Uterus (tissue), 4 donors: ENCODE measurements at places on chromosomes 1 and 21. TPM values are rescaled to one million over a fixed set of nuclear protein-coding genes. Genes with fewer than 3 reads are reported as not detected.

DNA sequence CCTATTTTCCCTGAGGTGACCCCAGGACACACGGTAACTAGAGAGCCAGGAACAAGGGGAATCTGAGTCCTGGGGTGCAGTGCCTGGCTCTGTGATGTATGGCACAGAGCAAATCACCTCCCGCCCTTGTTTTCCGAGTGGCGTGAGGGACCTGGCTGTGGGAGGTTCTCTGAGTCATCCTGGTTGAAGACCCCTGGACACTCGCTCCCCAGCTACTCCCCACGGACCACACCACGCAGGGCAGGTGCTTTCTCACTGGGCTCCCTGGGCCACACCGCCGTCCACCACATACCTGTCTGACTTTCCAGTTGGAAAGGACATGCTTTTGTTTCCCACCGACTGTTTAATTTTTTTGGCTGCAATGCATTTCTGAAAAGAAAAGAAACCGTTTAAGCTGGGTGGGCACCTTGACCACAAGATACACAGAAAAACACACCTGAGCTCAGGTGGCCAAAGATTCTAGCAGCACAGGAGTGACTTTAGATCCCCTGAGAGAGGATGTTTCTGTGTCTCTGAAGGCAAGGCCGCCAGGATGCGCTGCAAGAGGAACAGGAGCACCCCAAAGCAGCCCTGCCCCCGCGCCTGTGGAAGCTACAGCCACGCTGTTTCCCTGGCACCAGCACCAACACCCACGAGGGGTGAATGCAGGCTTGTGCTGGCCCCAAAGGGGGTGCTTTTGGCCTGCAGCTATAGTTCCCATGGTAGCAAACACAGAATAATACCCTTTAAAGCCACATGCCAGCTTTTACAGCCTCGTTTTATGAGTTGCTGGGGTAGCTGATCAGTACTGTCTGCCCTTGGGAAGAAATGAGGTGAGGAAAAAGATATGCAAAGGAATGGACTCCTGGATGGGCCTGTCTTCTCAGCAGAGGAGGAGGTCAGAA lies 8.1 kb upstream of the SRM start:
- no peak for DNase-seq

GRCh38 chr1:112247036-112247597 lies 148.9 kb upstream of the CTTNBP2NL start:
- DNase-seq, result no peak

DNA sequence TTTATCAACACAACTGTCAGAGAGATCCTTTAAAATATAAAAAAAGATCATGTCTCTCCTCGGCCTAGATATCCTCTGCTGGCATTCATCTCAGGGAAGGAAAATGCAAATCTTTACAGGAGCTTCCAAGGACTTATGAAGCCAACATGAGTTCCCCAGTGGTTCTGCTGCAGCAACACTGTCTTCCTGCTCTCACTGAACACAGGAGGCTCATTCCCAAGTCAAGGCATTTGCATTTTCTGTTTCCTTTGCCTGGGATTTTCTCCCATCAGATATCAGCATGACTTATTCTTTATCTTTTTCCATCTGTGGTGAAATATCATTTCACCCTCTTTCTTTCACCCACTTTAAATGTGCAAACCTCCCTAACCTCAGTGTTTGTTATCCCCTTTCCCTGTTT lies 513.8 kb upstream of the ZP4 start:
- DNase-seq, result no peak

DNA sequence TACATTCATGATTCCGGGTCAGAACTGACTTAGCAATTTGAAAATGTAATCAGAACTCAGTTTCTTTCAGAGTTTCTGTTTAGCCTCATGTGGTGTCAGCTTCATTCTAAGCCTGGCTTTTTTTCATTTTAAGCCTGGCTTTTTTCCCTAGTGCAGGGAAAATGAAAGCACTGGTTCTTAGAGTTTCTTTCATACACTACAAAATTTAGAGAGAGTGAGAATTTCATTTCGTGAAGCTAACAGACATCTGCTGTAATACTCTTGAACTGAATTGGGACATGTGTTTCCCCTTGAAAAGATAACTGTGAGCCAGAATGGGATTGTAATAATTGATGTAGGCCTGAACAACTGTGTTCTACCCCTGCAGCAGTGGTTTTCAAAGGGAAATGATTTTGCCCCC lies 95.3 kb upstream of the KIAA0040 start:
- no peak for DNase-seq

GRCh38 chr1:109539676-109540075 lies at the start of gene GPR61:
Gene GPR61, plus strand, starts transcription at chr1:109539872. Its CDS starts 3,151 bp downstream, at chr1:109543023.
- DNase-seq, result no peak

DNA sequence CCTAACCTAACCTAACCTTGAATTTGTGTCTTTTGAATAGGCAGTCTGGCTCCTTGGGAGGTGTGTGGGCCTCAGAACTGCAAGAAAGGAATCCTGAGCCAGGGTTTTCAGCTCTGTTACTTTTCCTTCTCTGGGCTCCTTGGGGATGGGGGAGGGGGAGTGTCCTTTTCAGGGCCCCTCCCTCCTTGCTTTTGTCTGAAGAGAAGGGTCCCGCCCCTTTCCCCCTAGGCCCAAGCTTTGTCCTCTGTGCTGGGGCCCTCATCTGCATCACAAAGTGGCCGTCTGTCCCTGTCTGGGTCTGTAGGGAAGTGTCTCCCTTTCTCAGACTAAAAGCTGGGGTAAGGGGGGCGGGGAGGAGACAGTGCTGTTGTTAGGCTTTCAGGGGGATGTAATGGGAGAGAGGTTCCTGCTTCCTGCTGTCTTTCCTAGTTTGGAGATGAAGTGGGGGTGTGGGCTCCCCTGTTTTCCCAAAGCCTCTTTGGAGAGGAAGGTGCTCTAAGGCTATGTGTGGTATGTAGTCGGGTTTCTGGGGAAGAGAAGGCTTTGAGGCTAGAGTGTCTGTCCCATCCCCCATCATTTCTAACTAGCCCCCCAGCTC lies 3.1 kb downstream of the AGO1 start:
- no peak for DNase-seq

- DNase-seq, result no peak
Measured at GRCh38 chr1:53600561-53600960, 138.4 kb downstream of the GLIS1 start.

The FCGR1A gene
- 1.6 TPM for total RNA-seq

The DNALI1 gene
- total RNA-seq, result 5.0 TPM

- DNase-seq, result no peak
Measured at GRCh38 chr1:6034750-6035096, 11.0 kb upstream of the KCNAB2 start.

- DNase-seq, result no peak
Measured at GRCh38 chr1:179241530-179242097, 12.1 kb upstream of the ABL2 start.

GRCh38 chr1:58848818-58849411 lies 65.1 kb upstream of the JUN start:
- peak; percentile 74 for DNase-seq

The GRIK1 gene
- total RNA-seq, result 4.1 TPM

DNA sequence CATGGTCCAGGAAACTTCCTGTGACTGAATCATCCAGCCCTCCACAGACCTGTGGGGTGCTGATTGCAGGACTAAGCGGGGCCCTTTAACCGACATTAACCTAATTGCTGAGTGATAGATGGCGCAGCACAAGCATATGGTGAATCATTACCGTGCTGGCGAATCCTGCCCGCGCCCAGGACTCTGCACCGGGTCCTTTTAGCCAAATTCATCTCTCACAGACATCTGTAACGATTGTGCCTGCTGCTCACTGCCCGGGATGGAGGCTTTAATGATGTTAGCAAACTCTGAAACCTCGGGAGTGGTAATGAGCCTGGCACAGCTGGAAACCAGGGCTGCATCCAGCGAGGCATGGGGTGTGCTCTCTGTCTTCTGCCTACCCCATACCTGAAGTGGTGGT lies 147.3 kb upstream of the CD34 start:
- DNase-seq, result no peak

- DNase-seq, result no peak
Measured at GRCh38 chr1:177567393-177567792, 396.6 kb downstream of the BRINP2 start.

DNA sequence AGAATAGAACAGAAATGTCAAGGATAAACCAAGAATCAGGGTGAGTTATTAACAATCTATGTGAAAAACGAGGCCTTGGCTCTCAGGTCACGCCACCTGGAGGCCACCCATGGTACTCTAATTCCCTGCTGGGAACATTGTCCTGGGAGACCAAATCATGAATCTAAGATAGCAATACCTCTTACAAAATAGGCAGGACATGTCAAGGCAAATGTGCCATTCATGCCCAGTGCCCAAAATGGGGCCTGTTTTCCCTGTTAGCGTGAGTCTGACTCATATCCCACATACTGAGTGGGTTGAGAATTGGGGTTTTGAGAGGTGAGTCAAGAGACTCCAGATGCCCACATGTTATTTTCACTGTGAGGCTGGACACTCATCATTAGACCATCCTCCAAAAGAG lies 380.8 kb downstream of the HHIPL2 start:
- no peak for DNase-seq

The AMPD1 gene
- not detected for total RNA-seq

GRCh38 chr21:34047835-34048234 lies 25.5 kb upstream of the MRPS6 start:
- no peak for DNase-seq

The S100B gene
- total RNA-seq, result not detected

GRCh38 chr1:102466487-102466886 lies 469.8 kb upstream of the OLFM3 start:
- no peak for DNase-seq

GRCh38 chr21:46613391-46613790 lies 8.5 kb upstream of the S100B start:
- no peak for DNase-seq

- no peak for DNase-seq
Measured at GRCh38 chr21:45326891-45327440, 39.3 kb upstream of the POFUT2 start.

GRCh38 chr21:38898422-38899096 lies 92.8 kb downstream of the ETS2 start:
- DNase-seq, result no peak

GRCh38 chr1:230384380-230385157 lies 41.6 kb downstream of the PGBD5 start:
- DNase-seq, result no peak

DNA sequence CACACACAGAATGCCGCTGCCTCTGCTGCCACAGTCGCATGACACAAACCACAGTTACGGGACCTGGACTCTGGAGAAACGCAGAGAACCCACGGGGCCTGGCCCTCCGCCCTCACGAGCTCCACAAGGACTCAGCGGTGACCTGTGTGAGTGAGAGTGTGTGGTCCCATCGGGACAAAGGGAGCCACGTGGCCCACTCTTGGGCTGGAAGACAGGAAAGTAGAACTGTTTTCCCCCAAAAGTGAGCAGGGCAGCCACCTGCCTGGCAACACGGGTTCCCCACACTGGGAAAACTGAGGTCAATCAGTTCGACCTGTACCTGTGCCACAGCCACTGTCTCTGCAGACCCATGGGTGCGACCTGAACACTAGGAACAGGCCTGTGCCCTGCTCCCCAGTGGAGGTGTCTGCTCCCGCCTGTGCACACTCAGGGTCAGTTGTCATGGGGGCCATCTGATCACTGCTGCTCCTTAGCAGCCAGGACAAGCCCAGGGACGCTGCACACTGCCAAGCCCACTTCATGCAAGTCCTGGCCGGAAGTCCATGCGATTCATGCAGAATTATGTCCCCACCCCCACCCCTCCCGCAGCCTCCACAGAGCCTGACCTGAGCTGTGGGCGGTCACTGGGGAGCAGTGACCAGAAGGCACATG lies 54.4 kb upstream of the ADARB1 start:
- DNase-seq, result no peak

The ZSWIM5 gene
- 3.8 TPM for total RNA-seq
